ENCODE measurements at places on chromosomes 16 and 17.

DNA sequence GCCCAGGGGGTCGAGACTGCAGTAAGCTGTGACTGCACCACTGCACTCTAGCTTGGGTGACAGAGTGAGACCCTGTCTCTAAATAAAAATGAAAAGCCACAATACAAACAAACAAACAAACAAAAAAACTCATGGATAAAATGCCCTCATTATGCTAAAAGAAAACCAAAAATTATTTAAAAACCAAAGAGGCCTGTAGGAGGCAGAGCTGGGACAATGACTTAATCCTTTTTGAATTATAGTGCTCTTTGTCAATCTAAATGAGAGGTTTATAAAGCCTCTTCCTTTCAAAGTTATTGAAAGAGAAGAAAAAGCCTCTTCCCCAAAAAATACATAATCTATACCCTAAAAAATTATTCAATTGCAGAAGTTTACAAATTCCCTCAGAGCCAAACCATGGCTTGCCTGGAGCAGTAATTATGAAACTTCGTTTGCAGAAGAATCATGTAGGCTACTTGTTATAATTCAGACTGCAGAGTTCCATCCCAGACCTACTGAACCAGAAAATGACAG lies 18.5 kb downstream of the CRLF3 start:
- DNase-seq = no peak

DNA sequence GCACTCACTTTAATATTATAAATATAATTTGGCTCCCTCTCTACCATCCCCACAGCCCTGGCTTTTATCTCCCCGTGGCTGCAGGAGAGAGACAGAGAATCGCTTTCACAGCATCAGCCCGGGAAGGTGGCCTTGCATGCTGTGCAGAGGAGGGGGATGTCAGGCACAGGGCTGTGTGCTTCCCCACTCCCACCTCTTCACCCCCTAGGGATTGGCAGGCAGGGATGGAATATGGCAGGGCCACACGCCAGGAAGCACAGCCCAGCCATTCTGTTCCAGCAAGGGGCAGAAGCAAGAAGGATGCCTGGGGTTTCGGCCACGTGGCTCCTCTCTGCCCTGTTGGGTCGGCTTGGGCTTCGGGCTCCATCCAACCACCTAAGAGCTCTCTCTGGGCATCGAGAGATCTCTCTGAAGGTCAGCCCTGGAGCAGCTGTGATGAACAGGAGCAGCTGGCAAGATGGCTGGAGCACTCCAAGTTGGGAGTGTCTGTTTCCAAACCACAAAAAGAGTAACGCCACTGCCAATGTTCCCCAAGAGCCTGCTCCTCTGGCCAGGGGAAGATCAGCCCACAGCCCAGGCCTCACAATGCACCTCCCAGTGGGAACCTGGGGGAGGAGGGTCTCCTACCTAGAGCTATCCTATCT lies 223.2 kb downstream of the C16orf78 start:
- DNase-seq = no peak

- DNase-seq = no peak
Observed at GRCh38 chr16:23836078-23836403, 258 bp downstream of the PRKCB start.

DNA sequence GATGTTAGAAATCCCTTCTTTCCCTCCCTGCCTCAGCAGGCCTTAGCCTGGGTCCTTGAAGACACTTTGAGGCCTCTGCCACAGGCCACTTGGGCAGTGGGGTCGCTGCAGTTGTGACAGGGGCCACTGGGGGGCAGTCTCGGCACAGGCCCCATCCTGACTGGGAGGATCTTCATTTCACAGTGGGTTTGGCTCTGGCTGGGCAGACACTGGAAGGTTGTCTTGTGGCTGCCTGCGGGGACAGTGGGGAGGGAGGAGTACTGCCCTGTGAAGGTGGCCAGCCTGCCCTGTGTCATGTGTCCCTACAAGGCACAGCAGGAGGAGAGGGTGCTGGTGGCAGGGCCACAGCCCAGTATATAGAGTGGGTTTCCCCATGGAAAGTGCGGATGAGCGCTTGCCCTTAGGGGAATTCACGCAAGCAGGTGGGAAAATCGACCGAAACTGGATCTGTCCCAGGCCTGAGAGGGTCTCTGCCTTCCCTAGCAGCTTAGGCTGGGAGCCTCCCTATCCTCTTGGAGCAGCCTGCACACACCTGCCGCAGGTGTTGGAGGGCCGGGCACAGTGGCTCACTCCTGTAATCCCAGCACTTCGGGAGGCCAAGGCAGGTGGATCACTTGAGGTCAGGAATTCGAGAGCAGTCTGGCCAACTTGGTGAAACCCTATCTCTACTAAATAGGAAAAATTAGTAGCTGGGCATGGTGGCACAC lies 28.8 kb downstream of the GINS2 start:
- DNase-seq = peak; percentile 63

- no peak for DNase-seq
Observed at GRCh38 chr17:77269696-77270681, 129.2 kb downstream of the SEC14L1 start.

DNA sequence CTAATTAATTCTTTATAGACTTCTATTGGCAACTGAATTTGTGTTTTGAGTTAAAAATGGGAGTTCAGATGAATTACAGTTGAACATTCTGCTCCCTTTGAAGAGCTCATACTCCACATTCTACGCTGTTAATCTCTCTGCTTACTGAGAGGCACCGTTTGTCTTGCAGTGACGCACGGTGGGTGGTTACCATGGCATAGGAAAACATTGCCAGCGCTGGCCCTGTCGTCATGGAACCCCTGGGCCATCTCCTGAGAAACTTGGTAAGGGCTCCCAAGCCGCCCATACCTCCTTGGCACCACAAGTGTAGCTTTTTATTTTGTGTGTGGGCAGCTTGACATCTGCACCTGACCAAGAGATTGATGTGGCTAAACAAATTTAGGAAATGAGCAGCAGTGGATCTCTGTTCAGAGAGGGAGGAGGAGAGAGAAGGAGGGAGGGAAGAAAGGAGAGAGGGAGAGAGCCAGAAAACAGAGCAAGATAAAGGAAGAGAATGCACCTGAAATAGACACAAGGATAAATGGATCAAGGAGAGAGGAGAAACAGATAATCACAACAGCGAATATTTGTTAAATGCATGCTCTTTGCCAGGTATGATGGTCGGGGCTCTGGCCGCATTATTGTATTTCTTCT lies 398.5 kb downstream of the HAPSTR1 start:
- DNase-seq = no peak

All from CD4-positive, alpha-beta T cell treated with Interleukin-12 subunit alpha and Interleukin-12 subunit beta, for 1 hour (primary cell).